Stimulated activated naive CD4-positive, alpha-beta T cell treated with Interleukin-2 at 50 U/mL for 16 hours (primary cell): ENCODE measurements at places on chromosomes 1 and 21.

DNA sequence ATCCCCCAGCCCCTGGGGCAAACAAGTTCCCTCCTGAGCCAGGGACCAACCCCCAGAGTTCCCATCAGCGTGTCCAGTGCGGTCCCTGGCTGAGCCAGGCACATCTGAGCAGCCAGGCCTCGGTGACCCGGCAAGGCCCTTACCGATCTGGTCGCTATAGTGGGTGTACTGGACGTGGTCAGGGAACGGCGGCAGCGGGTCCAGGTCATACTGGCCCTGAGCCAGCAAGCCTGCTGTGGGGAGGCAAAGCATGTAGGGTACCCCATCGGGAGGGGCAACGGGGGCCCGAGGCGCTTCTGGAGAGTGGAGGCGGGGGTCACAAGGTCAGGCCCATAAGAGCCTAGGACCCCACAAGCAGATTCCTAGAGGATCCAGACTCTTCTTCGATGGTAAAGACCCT, 3.5 kb downstream of the MFAP2 start:
- DNase-seq = no peak

DNA sequence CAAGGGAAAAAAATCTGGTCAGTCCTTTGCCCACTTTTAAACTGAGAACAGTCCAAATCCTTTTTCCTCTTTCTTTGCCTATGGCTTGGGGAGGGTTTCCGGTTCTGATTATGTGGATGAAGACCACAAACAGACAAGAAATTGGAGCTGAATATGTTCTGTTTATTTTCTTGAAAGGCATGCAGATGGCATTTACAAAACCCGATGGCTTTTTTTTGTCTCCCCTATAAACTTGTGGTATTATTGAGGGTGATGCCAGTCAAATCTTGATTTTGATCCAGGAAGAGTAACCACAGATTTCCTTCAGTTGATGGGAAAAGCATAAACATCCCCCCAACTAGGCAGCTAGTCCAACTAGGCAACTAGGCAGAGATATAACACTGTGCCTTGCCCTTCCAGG, 38.9 kb downstream of the PLPP3 start:
- no peak for DNase-seq

GRCh38 chr1:26838474-26839338, 12.2 kb downstream of the ZDHHC18 start:
- DNase-seq = peak; percentile 76

DNA sequence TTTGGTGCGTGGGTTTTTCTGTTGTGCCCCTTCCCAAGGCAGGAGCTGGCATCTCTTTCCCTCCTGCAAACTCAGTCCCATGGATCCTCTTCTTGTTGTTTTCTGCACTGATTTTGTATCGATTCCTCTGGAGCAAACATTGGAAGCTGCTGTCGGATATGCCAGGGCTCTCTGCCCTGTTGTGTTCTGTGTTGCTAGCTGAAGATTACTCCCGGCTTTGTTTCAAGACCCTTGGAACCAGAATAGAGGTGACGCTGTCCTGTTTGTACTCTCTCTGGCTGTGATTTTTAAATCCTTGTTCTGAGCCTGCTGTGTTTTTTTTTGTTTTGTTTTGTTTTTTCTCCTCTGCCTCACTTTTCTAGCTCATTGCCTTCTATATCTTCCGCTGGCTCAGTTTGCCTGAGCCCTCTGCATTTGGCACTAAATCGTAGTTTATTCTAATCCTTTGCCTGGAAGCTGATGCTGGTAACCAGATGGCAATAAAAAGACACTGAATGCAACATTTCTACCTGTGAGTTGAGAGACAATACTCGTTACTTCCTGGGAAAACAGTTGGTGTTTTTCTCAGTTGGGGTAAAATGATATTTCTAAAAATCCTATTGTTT, 67.0 kb downstream of the BACH1 start:
- no peak for DNase-seq

DNA sequence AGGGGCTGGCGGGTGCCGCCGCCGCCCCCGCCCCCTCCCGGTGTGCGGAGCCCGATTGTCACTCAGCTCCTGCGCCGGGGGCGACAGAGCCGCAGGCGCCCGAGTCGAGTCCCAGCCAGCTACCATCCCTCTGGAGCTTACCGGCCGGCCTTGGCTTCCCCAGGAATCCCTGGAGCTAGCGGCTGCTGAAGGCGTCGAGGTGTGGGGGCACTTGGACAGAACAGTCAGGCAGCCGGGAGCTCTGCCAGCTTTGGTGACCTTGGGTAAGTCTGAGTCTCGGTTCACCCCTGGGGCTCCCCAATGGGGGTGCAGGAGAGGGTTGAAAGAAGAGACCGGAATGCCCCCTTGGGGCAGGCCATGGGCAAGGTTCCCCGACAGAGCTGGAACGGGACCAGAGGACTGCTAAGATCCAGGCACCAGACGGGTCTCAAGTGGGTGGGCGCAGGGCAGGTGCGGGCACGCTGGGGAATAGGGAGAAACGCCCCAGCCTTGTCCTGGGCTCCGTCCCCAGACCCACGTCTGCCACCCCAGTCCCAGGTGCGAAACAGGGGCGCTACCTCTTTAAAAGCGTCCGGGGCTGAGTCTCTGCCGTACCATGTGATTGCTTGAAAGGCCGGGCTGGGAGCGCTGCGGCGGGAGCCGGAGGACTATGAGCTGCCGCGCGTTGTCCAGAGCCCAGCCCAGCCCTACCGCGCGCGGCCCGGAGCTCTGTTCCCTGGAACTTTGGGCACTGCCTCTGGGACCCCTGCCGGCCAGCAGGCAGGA, at the start of gene ADORA1:
Gene ADORA1 (plus strand): TSS at position 61 of the 765 bp plus-strand sequence. CDS start 1,116 bp downstream, outside the sequence.
- DNase-seq = no peak

- DNase-seq = no peak
These were observed 45.2 kb upstream of the SSX2IP start for GRCh38 chr1:84735483-84735882.

DNA sequence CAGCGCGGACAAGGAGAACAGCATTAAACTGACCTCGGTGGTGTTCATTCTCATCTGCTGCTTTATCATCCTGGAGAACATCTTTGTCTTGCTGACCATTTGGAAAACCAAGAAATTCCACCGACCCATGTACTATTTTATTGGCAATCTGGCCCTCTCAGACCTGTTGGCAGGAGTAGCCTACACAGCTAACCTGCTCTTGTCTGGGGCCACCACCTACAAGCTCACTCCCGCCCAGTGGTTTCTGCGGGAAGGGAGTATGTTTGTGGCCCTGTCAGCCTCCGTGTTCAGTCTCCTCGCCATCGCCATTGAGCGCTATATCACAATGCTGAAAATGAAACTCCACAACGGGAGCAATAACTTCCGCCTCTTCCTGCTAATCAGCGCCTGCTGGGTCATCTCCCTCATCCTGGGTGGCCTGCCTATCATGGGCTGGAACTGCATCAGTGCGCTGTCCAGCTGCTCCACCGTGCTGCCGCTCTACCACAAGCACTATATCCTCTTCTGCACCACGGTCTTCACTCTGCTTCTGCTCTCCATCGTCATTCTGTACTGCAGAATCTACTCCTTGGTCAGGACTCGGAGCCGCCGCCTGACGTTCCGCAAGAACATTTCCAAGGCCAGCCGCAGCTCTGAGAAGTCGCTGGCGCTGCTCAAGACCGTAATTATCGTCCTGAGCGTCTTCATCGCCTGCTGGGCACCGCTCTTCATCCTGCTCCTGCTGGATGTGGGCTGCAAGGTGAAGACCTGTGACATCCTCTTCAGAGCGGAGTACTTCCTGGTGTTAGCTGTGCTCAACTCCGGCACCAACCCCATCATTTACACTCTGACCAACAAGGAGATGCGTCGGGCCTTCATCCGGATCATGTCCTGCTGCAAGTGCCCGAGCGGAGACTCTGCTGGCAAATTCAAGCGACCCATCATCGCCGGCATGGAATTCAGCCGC, 2.5 kb downstream of the S1PR1 start:
- peak; percentile 62 for DNase-seq

DNA sequence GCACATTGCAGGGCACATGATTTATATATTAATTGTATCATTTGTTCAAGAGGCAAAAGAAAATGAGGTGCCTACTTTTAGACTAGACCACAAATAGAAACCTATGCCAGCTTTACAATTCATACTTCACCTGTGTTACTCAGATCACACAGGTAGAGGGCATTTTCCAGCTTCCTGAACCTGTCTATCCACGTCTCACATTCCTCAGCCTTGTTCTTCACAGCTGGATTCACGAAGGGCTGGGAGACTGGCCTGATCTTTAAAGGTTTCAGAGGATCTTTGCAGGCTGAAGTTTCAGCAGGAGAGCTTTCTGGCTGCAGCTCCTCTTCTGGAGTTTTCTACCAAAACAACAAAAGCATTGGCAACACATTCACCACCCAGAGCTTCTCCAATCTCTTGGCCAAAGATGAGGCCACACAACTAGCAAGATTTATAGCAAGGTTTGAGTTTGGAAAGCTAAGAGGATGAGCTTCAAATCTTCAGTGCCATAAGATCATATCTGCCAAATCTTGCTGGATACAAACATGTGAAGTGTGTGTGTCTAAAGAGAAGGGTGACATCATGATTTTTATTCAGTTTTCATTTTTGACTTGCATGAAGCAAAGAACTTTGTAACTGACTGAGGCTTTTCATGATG, 71.0 kb upstream of the CYP2J2 start:
- DNase-seq = no peak

DNA sequence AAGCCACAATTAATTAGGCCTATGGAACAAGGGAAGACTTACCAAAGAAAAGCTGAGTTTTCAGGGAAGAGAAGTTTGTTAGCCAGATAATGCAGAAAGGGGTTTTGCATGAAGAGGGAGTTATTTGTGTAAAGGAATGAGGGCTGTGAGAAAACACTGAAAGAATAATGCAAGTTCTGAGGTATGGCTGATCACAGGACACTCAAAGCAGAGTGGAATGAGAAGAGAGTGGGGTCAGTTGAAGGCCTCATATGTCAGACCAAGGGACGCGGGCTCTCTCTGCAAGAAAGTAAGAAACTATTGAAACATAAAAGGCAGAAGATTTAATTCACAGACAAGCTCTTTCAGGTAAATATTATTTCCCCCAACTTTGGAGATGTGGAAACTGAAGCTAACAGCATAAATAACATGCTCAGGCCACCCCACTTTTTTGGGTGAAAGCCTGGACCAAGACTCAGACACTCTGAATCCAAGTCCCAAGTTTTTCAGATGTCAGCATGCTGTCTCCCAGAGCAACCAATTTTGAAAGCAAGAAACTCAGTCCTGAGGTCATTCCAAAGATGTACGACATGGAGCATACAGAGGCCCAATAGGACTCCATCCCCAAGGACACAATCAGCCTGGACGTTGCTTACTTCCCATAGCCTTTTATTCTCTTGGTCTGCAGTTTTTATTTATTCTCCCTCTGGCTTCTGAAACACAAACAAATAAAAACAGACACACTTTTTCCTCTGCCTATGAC, 47.3 kb upstream of the FGGY start:
- DNase-seq = no peak

DNA sequence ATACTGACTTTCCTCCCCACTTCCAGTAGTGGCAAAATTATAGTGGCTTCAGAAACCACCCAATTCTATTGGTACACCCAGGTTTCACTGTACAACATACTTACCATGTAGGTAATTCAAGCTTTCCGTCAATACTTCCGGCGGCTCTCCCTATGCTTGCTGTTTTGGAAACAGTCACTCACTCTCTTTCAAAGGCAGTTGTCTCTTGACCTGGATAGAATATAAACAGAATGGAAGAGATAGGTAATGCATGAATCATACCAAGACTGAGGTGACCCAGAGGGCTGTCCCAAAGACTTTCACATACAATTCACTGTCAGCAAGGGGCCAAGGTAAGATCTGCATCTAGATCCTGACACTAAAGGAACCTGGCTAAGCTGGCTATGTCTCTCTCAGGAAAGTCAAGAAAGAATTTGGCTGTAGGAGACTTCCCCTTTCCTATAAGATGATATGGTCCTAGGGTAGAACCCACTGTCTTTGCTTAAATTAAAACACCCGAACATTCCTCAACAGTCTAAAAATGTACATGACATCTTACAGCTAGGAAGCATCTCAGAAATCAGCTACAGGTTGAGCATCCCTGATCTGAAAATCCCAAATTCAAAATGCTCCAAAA, 59.6 kb downstream of the LUZP1 start:
- peak; percentile 25 for DNase-seq

DNA sequence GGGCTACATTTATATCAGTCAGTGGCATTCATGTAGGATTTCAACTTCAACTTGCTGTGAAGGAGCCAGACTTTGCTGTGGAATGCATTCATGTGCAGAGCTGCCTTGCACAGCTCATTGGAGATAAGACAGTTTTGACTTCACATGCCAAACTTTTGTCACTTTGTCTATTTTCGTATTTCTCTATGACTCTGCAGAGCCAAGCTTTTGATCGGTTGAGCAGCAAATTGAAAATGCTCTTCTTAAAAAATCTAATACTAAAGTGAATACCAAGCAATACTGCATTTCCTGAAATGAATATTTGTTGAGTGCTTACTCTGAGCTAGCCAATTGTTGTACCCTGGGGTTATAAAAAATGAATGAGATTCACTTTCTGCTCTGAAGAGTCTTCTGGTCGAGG, 388.7 kb downstream of the ST6GALNAC3 start:
- no peak for DNase-seq

DNA sequence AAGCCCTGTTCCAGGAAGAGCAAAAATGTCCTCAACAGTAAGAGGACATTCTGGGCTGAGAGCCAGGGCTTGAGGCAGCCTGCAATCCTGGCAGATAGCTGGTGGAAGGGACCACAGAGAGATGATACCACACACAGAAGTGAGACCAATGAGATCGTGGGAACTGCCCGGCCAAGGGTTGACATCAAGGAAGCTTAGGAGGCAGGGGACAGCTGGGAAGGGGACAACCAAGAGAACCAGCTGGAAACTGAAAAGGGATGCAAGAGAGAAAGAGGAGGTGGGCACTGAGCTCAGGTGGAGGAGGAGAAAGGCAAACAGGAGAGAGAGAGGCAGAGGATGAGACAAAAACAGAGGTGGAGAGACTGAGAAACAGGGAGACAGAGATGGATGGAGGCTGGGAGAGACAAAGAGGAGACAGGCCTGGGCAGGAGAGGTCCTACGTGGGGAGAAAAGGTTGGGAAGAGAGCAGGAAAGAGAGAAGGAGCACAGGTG, 9.2 kb downstream of the PDZK1IP1 start:
- no peak for DNase-seq

DNA sequence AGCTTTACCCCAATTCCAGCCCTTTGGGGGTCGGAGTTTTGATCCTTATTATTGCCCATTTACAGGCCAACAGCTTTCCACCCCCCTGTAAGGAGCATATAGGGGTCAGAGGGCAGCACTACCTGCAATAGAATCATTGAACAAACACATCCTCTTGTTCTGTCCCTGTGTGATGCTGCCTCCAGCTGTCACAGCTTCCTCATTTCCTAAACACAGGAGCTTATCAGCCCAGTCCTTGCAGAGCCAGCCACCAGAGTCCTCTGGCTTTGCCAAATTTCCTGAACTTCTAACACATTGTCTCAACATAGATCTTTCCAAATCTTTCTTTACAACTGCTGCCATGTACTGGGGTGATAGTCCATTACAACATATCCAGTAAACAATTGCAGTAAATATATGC, 32.8 kb upstream of the PTBP2 start:
- DNase-seq = no peak

DNA sequence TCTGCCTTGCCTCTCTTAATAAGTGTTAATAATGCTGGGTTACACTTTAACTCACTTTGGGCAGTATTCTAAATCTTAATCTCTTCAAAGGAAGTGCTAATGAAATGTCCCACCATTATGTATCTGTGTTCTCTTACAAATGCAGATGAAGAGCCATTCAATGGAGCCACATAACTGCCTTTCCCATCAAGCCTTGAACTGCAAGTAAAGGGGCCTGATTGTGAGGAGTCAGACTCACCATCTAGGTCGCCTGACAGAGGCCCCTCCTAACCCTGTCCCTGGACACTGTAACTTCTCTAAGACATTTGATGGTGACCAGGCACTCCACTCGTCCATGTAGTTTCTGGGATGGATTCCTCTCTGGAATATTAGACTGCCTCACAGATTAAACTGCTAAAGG, 329.4 kb downstream of the KIF26B start:
- DNase-seq = no peak

- DNase-seq = no peak
These were observed 116.9 kb upstream of the CD34 start for GRCh38 chr1:208027861-208028260.
